Left ventricle myocardium inferior (tissue), 1 donor: ENCODE measurements at places on chromosomes 7 and 10.
A peak's percentile ranks its signal among the peaks of the same experiment; 100 is the strongest.

DNA sequence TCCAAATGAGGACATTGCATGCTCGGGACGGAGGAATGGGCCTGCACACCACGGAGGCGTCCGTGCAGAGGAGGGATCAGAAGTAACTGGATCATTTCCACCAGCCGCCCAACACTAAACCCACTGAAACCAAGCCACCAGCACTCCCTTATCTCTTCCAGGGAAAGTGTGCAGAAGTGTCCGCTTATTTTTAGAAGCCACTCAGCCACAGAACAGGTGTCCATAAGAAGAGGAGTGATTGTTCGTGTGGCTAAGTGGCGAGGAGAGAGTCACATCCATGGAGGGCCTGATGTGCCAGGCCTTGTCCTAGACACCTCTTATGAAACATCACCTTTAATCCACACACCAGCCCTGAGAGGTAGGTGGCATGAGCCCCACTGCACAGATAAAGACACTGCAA lies 407.9 kb upstream of the NPVF start:
- no peak for DNase-seq

- DNase-seq, result no peak
These were observed 485.4 kb downstream of the KCNMA1 start for GRCh38 chr10:77152256-77152655.

DNA sequence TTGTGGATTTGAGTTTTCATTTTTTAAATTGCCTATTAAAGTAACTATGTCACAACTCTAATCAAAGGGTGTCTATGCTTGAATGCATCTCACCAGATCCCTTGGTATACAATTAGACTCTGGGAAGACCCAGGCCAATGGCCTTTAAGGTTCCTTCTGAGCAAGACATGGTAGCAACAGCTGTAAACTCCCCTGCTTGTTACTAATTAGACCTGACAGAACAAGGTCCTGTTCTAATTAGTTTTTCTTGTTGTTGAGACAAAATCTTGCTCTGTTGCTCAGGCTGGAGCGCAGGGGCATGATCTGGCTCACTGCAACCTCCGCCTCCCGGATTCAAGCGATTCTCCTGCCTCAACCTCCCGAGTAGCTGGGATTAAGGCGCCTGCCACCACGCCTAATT lies 2.9 kb downstream of the MYH16 start:
- DNase-seq, result no peak

GRCh38 chr10:120492346-120492745 lies 35.3 kb downstream of the PLPP4 start:
- no peak for DNase-seq

DNA sequence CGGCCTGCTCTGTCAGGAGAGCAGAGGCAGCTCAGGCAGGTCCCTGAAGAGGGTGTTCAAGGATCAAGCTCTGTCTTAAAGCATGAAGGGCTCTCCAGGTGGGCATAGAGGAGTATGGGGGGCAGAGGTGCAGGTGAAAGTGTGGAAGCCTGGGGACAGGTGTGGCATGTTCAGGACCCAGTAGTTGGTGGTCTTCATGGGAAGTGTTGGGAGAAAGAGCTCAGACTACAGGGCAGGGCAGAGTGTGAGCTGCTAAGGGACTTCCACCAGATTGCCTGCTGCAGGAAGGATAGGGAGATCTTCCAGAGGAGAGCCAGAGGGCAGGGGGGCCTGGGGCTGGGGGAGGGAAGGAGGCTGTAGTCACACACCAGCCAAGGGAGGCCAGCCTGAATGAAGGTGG lies 156.5 kb upstream of the GDF10 start:
- DNase-seq, result no peak

DNA sequence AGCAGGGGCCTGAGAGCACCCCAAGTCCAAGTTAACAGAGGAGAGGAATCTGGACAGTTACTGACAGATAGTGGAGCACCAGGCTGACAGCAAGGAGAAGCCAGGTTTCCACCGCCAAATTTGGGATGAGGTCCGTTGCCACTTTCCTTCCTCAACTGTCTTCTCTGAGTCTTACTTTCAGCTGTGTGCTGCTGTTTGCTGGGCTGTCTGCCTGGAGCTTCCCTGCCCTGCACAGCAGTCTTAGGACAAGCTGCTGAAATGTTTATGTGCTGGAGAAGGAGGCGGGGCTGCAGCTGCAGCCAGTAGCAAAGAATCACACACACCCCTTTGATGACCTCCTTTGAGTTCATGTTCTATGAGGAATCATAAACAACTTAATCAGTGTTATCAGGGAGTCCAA lies 17.4 kb upstream of the CYP3A7 start:
- no peak for DNase-seq

DNA sequence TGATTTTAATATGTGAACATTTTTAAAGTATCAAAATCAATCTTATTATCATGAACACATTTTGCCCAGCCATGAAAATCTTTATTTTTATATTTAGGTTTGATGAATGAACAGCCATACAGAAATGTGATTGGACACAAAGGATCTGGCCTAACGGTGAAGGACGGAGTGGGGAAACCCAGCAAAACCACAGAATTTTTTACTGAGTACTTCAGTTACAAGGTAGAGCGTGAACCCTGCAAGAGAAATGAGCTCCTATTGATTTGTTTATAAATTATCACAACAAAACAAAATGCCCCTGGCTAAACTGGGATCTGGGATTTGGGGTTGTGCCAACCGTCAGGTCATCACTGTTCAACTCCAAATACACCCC lies 118.8 kb downstream of the JAZF1 start:
- no peak for DNase-seq

DNA sequence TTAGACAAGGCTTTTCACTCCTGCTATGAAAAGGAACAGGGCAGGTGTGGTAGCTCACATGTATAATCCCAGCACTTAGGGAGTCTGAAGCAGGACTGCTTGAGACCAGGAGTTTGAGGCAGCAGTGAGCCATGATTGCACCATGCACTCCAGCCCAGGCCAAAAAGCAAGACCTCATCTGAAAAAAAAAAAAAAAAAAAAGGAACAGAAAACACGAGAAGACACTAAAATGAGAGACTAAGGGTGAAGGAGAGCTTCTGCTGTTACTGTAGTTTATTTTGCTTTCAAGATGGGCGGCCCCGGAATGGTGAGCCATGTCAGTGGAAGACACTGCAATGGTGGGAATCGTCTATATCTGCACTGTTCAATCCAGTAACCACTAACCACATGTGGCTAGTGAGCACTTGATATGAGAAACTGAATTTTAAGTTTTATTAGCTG lies 9.9 kb downstream of the PIP4K2A start:
- DNase-seq, result no peak

- no peak for DNase-seq
These were observed 4.6 kb downstream of the MGMT start for GRCh38 chr10:129471447-129472175.

GRCh38 chr10:92848441-92849233 lies at the start of gene EXOC6:
TSS of gene EXOC6 (plus strand) at chr10:92848520. CDS start at chr10:92848534, 14 bp downstream.
- peak; percentile 84 for DNase-seq

- DNase-seq, result no peak
These were observed 167.8 kb upstream of the ITGB1 start for GRCh38 chr10:33125522-33126517.

GRCh38 chr10:79184657-79185056 lies 115.9 kb downstream of the ZMIZ1 start:
- no peak for DNase-seq
